ENCODE measurements at places on chromosomes 2 and 18.
A peak's percentile ranks its signal among the peaks of the same experiment; 100 is the strongest.

GRCh38 chr18:69956665-69957620 lies 9.3 kb upstream of the CD226 start:
- DNase-seq = peak; percentile 12

DNA sequence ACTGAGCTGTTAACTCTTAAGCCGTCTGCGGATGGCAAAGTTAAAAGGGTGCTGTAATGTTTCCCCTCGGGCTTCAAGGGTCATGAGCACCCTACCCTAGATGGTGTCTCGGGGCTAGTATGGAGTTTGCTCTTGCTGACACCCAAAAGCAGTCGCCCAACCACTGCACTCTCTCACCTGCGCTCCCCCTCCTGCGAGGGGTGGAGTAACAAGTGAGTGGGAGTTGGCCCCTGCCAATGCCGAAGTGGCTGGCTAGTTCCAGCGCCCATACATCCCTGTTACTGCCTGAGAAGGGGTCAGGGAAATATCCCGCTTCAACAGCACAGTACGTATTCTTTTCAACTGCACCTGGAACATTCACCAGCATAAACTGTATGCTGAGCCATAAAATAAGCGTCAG lies 47.5 kb downstream of the FAM117B start:
- DNase-seq = no peak

DNA sequence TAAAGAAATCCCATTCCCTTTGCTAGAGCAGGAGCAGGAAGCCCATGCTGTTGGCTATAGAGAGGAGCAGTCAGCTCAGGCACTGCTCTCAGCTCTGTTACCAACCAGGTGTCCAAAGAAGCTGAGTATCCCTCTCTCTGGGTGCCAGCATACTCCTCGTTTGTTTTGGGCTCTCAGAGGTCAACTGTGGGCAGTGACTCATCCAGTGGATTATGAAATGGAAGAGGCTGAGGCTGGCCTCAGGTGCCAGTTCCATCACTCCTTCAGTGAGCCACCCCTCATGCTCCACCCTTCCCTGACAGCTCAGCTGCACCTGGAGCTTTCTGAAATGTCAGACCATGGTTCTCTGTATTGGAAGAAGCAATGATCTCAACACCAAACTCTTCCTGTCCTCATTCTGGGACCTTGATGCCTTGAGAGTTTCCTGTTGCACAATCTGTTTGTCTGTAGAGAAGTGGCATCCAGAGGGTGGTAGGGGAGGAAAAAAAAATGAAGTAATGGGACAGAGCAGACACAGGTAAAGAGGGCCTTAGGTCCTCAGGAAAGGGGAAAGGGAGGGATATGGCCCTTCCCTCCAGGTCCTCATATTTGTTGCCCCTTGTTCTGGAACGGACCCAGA lies 31.2 kb upstream of the EN1 start:
- DNase-seq = no peak

- no peak for DNase-seq
Observed at GRCh38 chr2:120289221-120289906, 36.7 kb downstream of the RALB start.

GRCh38 chr2:220365023-220365422 lies 737.6 kb downstream of the SLC4A3 start:
- no peak for DNase-seq

GRCh38 chr2:71974846-71975245 lies 172.8 kb downstream of the CYP26B1 start:
- DNase-seq = no peak

GRCh38 chr2:193895226-193895625 lies 1700.5 kb upstream of the TMEFF2 start:
- DNase-seq = peak; percentile 17

DNA sequence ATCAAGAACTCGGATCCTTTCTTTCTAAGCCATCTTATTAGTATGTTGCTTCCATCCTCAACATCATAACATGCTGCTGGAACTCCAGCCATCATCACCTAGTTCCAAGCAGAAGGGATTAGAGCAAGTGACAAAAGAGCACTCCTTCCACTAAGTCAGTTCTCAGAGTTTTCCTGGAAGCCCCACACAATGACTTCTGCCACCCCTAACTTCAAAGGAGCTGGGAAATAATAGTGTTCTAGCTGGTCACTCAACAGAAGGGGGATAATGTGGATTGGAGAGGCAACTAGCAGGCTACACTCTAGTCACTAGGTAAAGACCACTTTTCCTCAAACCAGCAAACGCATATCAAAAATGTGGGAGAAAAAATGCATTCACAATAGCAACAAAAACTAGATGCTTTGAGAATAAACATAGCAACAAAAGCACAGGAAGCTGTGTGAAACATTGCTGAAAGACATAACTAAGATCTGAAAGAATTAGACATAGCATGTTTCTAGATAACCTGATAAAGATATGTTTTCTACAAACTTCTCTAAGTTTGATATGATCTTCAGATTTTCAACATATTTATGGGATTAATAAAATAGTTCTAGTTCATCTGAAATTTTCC lies 39.5 kb downstream of the COX7A2L start:
- DNase-seq = no peak

DNA sequence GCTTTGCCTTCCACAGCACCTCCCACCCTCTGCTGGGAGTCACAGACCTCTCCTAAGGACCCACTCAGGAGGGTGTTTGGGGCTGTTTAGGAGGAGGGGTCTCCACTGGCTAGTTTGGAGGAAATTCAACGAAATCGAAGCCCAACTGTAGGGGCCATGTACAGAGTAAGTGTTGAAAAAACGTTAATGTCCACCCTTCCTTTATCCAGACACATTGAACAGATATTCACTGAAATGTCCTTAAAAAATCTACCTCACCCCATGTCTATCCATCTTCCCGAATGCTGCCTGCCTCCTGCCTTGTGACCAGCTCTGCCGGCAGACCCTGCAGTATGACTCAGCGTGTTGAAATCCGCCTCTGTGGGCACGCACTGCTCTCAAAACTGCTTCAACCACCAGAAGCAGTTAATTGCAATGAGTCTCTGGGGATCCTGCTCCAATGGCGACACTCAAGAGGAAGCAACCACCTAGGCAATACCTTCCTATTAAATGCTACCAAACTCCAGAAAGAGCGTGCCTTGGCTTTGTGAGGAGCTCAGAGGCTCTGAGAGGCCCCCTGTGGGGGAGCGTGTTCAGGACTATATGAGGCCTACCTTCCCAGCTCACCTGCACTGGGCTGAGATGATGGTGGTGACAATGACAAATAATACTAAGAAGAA lies 61.4 kb upstream of the RTN4 start:
- DNase-seq = peak; percentile 49

DNA sequence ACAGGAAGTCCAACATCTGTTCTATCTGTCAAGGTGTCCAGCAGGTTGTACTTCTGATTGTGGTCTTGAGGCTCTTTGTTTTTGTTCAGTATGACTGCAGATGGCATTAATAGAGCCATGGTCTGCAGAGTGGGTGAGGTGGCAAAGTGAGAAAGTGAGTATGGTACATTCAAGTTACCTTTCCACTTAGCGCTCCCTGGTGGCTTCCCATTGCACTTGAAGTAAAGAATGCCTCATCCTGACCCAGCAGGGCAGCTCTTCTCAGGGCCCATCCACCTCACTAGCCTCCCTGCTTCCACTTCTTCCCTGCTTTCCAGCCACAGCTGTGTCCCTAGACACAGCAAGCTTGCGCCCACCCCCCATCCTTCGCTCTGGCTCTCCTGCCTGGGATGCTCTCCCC lies 148.0 kb upstream of the ALPP start:
- no peak for DNase-seq

GRCh38 chr2:130825231-130825965 lies 11.3 kb upstream of the ARHGEF4 start:
- no peak for DNase-seq

- DNase-seq = no peak
Observed at GRCh38 chr2:113178891-113179290, 5.1 kb downstream of the PSD4 start.

- no peak for DNase-seq
Observed at GRCh38 chr18:62289047-62289446, 36.1 kb upstream of the TNFRSF11A start.

- DNase-seq = no peak
Observed at GRCh38 chr2:62292190-62292589, 96.3 kb downstream of the B3GNT2 start.

DNA sequence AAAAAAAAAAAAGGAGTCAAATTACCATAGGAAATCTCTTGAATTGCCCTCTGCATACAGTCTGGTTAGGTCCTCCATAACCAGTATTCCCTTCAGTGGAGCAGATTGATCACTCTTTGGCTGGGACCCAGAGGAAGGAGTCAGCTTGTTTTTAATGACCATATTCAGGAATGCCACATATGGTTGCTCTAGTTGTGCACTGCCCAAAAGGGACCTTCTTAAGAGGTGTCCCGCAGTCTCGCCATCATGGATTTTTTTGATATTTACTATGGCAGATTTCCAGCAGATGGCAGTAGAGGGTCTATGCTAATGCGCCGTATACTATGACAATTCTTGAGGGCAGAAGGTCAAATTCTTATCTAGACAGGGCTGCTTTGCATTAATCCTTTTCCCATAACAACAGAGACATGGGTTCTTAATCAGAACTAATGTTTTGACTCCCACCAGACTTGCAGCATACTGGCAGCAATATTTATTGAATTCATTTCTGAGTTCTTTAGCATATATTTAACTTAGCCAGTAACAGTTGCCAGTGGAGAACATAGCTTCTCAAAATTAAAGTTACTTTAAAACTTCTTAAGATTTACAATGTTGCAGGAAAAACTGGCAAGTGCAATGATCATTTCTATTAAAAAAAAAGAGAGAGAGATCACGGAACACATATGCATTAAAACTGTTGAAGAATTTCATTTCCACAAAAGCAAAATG lies 31.8 kb upstream of the INPP4A start:
- DNase-seq = peak; percentile 87

DNA sequence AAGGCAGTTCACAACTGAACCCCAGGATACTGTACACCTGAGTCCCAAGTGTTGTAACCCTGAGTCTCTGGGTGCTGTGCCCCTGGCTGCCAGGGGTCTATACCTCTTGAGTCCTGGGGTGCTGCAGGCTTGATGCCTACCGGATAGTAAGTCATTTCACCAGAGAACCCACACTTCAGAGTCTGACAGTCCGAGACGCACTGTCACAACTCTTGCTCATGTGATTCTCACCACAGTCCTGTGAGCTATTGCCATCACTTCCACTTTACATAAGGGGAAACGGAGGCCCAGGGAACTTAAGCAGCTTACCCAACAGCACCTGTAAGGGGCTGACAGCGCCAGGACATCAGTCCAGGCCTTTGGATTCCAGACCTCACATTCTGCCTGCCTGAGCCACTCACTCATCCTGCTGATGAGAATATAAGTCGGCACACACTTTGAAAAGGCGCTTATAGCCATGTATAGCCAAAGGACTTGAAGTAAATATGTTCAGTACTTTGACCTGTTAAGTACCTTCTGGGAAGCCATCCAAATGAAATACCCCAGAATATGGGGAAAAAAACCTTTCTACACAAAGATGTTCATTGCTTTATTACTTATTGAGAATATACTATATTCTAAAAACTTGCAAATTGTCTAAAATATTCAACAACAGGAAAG lies 180.7 kb upstream of the ID2 start:
- no peak for DNase-seq

GRCh38 chr2:175935289-175936181 lies 66.5 kb downstream of the LNPK start:
- DNase-seq = no peak

GRCh38 chr18:31990823-31991222 lies 27.8 kb upstream of the RNF125 start:
- DNase-seq = no peak

DNA sequence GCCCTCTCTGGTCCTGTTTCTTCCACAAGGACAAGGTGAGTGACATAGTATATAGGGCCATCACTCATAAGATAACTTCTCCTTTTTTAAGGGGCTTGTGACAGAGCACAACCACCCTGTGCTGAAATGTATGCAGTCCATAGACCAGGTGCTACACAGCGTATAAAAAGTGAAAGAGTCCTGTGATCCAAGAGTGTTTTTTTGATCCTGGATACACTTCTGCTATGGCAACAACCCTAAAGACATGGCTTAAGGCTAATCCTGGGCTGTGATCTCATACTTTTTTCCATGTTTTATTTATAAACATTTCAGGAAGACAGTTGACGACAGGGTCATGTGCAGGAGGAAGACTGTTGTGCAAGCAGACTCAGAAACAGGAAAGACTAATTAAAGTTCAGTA lies 400.5 kb upstream of the TCF4 start:
- DNase-seq = peak; percentile 94

- DNase-seq = no peak
Observed at GRCh38 chr2:73028841-73029240, 42.7 kb downstream of the SFXN5 start.

DNA sequence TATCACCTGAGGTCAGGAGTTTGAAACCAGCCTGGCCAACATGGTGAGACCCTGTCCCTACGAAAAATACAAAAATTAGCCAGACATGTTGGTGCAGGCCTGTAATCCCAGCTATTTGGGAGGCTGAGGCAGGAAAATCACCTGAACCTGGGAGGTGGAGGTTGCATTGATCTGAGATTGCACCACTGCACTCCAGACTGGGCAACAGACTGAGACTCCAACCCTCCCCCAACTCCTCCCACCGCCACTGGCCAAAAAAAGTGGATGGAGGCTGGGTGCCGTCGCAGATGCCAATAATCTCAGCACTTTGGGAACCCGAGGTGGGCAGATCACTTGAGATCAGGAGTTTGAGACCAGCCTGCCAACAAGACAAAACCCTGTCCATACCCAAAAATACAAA lies 10.1 kb upstream of the SPIRE1 start:
- no peak for DNase-seq

DNA sequence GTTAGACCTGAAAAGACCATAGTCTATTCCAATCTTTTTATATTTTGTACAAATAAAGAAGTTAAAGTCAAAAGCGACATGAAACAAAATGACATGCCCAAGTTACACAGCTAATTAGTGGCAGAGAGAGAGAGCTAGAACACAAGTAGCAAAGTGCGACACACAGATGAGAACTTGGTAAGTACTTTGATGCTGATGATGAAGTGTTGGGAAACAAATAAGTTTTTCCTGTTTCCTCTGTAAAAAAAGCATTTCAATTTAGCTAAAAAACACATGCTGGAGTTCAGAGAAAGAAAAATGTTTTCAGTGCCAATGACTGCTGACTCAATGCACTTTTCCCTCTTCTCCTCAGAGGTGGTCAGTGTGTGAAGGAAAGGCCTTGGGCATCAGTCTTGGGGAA lies 226.9 kb downstream of the PAX3 start:
- no peak for DNase-seq

GRCh38 chr2:235603659-235604058 lies 109.8 kb downstream of the AGAP1 start:
- DNase-seq = no peak

DNA sequence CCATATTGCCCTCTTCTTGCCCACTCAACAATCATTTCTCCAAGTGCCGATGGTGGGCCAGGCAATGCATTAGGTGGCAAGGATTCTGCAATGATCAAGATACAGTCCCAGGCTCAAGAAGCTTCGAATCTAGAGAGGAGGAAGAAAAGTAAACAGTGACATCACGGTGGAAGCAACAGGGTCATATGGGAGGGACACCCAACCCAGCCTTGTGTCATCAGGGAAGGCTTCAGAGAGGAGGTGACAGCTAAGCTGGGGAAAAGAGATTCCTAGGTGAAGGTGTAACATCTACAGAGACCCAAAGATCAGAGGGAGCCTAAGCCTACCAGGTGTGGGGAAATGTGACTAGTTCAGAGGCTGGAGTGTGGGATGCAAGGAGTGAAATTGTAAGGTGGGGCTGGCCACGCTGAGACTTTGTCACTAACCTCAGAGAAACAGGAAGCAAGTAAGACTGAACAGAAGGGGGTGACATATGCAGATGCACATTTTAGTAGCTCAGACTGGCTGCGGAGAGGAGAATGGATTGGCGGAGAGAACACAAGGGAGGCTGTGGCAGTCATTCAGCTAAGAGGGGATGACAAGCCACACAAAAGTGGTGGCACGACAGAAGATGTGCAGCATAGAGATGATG lies 104.9 kb downstream of the ANKRD44 start:
- no peak for DNase-seq

GRCh38 chr2:121689356-121689755 lies 40.1 kb upstream of the CLASP1 start:
- DNase-seq = peak; percentile 77

Data from endothelial cell of umbilical vein (primary cell).